Activated CD4-positive, alpha-beta T cell treated with anti-CD3 and anti-CD28 coated beads for 24 hours (primary cell): ENCODE measurements at places on chromosomes 5 and 9.

GRCh38 chr5:143921525-143922311 lies 109.8 kb downstream of the HMHB1 start:
- DNase-seq: no peak

GRCh38 chr9:3479514-3480352 lies 46.1 kb downstream of the RFX3 start:
- no peak for DNase-seq

DNA sequence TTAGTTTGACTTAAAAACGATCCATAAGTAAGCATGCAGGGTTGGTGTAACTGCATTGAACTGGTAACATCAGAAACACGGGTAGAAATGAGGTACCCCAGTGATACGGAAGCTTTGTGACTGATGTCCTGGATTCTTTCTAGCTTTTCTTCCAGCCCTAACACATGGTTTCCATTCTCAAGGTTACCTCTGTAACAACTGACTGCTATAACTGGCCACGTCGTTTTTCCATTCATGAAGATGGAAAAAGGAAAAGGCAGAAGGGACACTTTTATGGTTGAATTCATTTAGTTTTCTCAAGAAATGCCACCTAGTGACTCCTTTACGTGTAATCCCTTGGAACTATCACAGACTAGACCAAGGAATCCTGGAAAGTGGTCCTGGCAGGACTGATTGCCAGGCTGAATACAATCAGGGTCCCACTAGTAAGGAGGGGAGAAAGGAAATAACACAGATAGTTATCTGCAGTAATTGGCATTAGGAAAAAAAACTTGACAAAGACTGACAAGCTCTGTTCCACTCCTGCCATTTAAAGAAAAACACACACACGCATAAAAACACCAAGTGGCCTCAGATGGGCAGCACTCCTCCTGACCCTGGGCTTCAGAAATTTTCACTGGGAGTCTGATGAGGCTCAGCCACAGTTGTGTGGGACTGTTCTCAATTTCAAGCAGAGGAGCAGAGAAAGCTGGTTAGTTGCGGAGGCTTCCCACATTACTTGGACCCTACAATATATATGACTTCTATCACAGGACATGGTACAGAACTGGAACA lies 77.5 kb upstream of the ZNF169 start:
- no peak for DNase-seq

DNA sequence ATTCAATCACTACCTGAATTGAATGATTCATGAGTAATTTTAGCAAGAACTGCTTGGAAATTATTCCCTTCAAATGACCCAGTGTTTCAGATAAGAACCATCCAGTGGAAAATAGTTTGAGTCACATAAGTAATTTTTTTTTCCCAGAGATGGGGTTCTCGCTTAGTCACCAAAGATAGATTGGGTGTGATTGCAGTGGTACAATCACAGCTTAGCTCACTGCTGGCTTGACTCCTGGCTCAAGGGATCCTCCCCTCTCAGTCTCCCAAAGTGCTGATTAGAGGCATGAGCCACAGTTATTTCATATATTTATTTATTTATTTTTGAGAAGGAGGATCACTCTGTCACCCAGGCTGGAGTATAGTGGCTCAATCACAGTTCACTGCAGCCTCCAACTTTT lies 574.5 kb upstream of the ARRDC3 start:
- DNase-seq: no peak

DNA sequence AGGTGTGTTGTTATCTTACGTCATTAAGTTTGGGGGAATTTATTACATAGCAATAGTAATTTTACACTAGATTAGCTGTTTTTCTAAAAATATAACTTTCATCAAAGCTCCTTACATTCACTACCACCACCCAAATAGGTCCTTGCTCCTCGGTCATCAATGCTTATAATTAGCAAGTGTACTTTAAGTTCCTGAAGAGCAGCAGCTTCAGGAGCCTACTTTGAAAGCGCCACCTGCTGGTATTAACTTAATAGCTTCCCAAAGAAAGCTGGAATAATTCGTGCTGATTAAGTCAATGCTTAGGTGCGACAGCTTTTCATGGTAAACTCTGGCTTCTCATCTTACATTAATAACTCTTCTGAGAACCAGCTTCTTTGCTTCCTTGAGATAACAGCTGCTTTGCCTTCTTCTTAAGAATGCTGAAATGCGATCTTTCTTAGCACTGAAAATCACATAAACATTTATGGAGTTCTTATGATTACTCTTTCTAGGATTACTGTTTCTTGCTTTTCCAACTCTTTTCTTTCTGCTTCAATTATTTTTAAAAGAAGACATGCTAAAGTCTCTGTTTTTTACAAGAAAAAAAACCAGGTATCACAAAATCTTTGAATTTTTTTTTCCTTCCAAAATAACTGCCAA lies 10.0 kb upstream of the C5 start:
- DNase-seq: no peak

DNA sequence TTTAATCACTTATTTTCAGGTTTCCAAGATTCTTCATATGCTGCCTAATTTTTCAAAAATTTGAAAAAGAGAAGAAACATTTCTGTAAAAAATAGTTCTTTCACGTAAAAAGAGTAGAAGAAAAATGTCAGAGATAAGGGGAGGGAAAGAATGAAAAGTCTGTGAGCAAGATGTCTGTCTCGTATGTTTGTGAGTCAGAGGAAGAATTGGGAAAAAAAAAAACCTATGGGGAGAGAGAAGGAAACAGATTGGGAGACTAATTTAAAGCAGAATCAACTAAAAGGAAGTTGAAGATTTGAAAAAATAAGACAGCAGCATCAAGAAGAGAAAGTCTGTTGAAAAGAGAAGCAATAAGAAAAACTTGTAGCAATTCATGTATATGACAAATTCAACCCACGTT lies 456.3 kb downstream of the HINT1 start:
- DNase-seq: no peak

DNA sequence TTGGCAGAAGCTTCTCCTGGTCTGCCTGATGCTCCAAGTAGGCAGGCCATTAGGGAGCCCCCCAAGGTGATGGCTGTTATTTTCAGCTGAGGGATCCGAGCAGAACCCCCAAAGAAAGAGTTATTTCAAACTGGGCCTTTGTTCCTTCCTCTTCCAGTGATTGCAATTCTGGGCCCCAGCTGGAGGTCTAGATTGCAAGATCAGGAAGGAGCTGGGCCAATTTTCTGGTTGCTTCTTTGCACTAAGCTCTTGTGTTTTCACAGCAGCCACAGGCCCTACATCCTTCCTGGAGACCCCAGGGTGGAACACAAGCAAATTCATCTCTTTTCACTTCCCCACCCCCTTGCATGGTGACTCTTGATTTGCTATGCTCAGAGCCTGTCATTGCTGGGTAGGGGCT lies 215.0 kb downstream of the SEMA6A start:
- no peak for DNase-seq

GRCh38 chr5:90406466-90406865 lies 3.1 kb downstream of the CETN3 start:
- no peak for DNase-seq

DNA sequence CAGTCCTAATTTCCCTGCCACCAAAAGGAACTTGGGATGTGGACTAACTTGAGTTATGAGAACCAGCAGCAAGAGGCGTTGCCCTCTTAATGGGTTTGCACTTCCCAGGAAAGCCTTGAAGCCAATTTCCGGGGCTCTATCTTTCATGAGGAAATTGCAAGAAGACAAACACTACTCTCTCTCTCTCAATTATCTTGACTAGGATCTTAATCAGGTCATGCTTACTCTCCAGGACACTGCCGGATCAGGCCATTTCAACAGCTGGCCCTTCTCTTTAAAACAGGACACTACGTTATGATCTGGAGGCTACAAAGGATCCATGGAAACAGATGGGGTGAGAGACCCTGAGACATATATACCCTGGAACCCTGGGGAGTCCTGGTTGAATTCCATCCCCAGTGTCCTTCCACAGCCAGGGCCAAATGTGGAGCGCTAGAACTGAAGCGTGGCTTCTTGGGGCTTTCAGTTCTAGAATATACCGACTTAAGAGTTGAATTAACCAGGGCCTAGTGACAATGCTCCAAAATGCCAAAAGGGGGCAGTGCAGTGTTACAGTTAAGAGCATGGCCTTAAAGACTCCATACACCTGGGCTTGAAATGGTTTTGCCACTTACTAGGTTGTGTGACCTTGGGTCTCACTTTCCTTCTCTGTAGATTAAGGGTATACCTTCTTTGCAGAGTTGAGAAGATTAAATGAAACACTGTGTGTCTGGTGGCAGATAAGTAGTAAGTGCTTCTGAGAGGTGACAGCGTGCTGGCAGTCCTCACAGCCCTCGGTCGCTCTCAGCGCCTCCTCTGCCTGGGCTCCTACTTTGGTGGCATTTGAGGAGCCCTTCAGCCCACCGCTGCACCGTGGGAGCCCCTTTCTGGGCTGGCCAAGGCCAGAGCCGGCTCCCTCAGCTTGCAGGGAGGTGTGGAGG lies 21.1 kb downstream of the FAM219A start:
- no peak for DNase-seq

GRCh38 chr9:3857673-3858072 lies 331.9 kb upstream of the RFX3 start:
- DNase-seq: no peak

DNA sequence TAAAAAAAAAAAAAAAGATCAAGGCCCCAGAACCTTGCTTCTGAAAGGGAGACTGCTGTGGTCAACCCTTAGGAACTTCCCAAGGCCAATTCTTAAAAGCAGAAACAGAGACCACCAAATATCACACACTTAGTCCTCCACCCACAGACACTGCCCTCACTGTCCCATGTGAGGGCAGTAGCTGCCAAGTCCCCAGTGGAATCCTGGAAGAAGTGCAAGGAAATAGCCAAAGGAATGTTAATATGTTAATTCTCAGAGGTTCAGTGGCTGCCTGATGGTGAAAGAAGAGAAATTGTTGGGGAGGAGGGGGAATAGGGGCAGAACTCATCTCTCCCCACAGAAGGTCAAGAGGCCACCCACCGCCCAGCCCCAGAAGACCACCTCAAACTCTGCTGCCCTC lies 23.1 kb downstream of the FSTL4 start:
- DNase-seq: no peak
